ENCODE measurements at places on chromosomes 2 and 18.
A peak's percentile ranks its signal among the peaks of the same experiment; 100 is the strongest.

DNA sequence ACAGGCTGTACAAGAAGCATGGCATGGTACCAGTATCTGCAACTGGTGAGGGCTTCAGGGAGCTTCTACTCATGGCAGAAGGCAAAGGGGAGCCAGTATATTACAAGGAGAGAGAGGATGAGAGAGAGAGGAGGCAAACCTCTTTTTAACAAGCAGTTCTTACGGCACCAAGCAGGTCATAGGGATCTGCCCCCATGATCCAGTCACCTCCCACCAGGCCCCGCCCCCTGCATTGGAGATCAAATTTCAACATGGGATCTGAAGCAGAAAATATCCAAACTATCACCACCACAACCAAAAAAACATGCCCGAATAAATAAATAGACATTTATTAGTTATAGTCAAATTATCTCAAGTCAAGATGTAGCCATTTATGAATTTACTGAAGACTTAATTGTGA, 14.5 kb upstream of the SLC35F5 start:
- DNase-seq = no peak

GRCh38 chr2:211494085-211494484, 937.7 kb downstream of the CPS1 start:
- no peak for DNase-seq

- no peak for DNase-seq
These were observed 883 bp upstream of the EHBP1 start for GRCh38 chr2:62704654-62705006.

DNA sequence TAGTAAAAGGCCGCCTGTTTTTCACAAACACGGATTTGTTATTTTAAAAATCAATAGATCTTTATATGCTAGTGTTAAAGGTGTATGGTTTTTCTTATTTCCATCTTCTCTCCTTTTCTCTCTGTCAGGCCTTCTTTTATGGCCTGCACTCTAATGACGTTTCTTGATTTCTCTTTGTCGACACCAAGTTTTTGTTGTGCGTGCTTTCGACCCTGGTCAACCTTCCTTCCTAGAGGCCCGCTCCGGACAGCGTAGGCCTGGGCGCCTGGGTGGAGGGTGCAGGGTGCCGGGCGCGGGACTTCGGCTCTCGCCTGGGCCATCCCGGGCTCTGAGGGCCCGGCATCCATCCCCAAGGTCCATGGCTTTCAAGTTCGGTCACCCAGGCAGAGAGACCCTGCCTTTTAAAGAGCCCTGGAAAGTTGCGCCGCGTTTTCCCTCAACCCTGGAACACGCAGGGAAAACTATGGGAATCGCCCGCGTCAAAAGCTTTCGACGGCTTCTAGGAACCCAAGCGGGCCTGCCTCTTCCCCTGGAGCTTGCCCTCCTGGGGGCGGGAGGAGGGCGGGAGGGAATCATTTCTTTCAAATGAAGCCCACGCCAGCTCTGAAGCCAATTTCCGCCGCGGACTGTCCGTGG, 4.1 kb upstream of the SATB2 start:
- DNase-seq = no peak

DNA sequence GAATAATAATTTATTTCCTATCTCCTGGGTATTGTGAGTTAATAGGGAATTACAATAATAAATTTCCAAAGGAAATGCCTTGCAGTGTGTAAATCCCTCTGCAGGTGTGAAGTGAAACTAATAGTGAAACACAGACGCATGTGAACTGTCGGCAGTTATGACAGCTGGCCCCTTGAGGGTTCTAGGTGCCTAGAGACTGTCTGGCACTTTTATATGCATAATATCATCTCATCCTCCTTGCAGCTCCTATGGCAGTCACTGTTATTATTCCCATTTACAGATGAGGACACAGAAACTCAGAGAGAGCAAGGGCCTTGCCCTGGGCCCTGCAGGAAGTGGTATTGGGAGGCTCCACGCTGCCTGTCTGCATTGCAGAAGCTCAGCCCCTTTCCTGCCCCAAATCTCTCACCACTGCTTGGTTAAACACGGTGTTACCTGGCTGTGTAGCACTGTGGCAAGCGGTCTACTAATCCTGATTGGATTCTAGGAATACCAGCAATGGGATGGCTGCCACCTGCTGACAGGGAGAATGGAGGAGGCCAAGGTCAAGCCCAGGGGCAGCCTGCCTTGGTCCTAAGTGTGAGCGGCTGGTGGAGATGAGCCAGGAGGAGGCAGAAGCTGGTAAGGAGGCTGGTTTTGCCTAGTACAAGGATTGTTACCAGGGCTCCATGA, 32.8 kb upstream of the ACKR3 start:
- no peak for DNase-seq

- DNase-seq = peak; percentile 90
These were observed 173.5 kb downstream of the ALK start for GRCh38 chr2:29747786-29748470.

DNA sequence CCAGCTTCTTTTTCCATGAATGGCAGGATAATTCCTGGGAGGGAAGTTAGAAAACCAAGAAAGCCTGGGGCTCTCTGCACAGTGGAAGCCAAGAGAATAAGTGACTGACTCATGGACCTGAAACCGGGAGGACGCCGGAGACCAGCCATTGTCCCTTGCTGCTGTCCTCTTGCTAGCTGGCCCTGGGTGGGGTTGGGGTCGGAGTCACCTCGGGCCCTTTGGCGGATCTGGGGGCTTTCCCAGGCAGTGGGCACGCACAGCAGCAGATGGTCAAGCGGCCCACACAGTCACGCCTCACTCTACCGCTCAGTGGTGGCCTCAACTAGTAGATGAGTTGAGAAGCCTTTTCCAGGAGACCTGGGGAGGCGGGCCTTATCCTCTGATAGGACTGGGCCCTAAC, 15.6 kb downstream of the EFHD1 start:
- DNase-seq = no peak

DNA sequence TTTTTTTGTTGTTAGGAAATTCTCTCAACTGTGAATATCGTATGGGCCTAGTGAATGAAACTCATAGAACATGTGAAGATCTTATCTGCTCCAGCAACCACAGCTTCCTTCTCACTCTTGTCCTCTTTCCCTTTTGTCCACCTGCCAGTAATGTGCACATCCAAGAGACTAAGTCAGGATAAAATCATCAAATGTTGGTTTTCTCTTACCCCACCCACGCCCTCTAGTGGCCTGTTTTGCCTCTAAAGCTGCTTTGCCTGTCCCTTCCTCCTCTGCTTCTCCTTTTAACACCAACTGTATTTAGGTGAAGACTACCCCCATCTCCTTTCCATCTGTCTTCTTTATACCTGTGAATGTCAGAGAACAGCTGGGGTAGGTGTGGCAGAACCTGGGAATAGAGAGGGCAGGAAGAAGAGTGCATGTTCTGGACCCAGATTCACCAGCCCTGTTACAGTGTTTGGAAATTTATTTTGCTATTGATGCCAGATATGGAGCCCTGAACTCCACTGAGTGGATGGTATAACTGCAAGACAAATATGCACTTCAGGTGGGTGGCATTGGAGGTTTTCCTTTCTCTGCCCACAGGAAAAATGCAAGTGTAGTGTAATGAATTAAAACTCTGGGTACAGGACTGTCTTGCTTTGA, 8.4 kb upstream of the MGAT5 start:
- DNase-seq = no peak

DNA sequence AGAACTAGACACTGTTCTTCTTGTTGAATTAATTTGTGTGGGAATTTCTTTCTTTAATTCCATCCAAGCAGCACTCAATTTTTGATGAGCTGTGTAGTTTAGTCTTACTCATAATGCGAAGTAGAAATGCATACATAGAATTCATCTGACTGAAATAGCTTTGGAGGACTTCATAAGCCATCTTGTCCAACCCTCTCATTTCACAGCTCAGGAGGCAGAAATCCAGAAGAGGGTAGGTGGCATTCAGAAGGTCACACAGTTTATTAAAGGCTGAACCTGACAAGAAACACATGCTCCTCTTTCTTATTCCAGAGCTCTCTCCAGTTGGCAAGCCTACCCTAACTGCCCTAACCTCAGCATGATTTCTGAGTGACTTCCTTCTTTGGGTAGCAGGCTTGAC, 169.2 kb upstream of the NOSTRIN start:
- DNase-seq = no peak

Measured in NCI-H187 (cell line).